ENCODE measurements at places on chromosomes 2 and 18. TPM values are rescaled to one million over a fixed set of nuclear protein-coding genes. Genes with fewer than 3 reads are reported as not detected.

The LRRTM1 gene
- total RNA-seq = not detected

The PARD6G gene
- 0.20 TPM for total RNA-seq

The FBXO15 gene
- not detected for total RNA-seq

The HOXD3 gene
- total RNA-seq = not detected

The CKAP2L gene
- total RNA-seq = 3.4 TPM

The REEP1 gene
- total RNA-seq = not detected

The ABHD1 gene
- 0.89 TPM for total RNA-seq

The RTP5 gene
- 0.44 TPM for total RNA-seq

The C2orf80 gene
- total RNA-seq = not detected

The KHK gene
- total RNA-seq = 5.3 TPM

The ZSWIM2 gene
- not detected for total RNA-seq

The SCN3A gene
- total RNA-seq = not detected

The HOXD1 gene
- total RNA-seq = not detected

The SH2D6 gene
- total RNA-seq = 0.25 TPM

The FSIP2 gene
- total RNA-seq = 0.32 TPM

The MGAT5 gene
- total RNA-seq = 68.8 TPM

The KANSL3 gene
- 55.6 TPM for total RNA-seq

The CCDC74B gene
- total RNA-seq = not detected

The ILKAP gene
- total RNA-seq = 122 TPM

The PPIG gene
- total RNA-seq = 81.6 TPM

The TMEM18 gene
- total RNA-seq = 26.9 TPM

Data from CD4-positive, CD25-positive, alpha-beta regulatory T cell (primary cell).